ENCODE measurements at places on chromosomes 11 and 22.

DNA sequence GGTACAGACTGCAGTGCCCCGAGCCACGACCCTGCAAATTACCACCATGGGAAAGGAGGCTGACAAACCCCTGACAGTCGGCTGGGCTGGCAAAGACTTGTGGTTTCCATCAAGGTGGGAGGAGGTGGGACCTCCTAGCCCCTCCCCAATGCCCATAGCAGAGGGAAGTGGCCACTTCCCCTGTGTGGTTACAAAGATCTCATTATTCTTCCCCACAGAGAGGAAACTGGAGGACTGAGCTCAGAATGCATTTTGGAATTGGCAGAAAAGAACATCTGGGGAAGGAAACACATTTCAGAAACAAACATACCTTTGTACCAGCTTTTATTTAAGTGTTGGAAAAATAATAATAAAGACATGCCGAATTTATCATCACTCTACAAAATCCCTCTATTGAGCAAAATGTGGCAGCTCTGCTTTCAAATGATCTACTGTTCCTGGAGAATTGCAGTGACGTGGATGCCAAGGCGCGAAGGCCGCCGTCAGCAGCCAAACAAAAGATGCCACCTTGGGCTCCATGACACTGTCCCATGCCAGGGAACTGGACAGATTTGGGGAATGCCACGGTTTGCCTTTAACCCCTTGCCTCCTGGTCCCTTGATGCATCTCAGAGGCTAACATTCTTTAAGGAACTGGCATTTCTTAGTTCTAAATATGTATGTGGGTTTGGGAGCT, 169.6 kb downstream of the CRYBB2 start:
- DNase-seq, result no peak

DNA sequence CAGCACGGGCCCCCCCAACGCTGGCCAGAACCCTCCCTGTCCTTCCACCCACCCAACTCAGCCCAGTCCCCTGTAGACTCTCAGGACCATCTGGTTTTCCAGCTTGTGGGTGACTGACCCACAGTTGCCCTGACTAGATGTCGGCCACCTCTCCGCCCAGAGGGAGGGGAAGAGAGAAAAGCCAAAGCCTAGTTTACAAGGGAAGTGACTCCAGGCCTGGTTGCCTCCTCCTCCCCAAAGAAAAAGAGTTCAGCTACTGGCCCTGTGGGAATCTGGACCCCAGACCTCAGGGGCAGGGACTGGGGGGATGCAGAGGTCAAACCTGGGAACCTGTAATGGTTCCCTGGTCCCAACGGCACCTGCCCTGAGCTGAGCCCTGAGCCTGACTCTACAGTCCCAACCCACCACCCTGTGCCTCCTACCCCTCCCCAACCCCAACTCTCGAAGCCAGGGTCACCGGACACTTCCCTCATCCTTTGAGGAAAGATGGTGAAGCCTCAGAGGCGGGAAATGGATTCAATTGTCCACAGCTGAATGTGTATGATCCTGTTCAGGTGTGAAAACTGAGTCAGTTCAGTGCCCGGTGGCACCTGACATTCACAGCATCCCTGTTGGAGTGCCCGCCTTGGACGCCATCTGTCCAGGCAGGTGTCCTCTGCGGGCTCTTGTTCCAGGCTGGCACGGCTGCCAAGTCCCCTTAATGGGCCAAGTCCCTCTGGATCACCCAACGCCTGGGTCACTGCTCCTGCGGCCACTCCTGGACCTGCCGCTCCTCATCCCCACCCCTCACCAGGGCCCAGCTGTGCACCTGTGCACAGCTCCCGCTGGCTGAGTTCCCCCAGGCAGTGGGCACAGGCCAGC, 21.0 kb upstream of the WNT7B start:
- no peak for DNase-seq

GRCh38 chr11:111528557-111528956, 12.0 kb upstream of the LAYN start:
- DNase-seq, result no peak

- no peak for DNase-seq
These were observed 154.7 kb downstream of the TBC1D22A start for GRCh38 chr22:46916886-46917770.

- DNase-seq, result no peak
These were observed 61.5 kb downstream of the TMPRSS5 start for GRCh38 chr11:113644605-113645004.

GRCh38 chr22:28507896-28508295, 171.7 kb downstream of the TTC28 start:
- no peak for DNase-seq

DNA sequence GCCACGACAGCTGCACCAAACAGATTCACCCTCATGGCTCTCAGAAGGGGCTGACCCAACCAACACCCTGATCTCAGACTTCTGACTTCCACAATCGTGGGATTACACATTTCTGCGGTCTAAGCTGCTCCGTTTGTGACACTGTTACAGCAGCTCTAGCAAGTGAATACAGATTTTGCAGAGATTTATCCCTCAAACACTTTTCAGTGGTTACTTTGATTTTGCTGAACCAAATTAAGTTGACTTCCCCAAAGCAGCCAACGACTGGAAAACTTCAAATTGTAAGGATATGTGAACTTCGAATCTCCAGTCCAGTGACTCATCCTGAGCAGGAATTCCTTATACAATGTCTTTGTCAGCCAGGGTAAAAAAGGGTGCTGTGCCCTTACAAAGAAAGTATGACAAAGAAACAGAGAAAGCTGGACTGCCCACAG, 14.8 kb upstream of the INCENP start:
- peak; percentile 27 for DNase-seq

DNA sequence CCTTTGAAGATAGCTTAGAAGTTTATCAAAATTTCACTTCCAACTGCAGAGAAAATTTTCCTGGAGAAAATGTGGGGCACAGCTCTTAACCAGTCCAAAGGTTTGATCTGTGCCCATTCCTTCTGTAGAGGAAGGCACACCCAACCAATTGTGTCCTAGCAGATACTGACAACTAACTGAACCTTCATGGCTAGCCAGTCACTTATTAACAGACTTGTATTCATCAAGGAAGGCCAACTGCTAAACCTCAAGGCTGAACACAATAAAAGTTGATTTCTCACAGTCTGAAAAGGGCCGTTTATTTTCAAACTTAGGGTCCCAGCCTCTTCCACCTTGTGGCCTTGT, 19.5 kb downstream of the SYT13 start:
- DNase-seq, result peak; percentile 27

GRCh38 chr11:19738124-19738523, 25.5 kb downstream of the NAV2 start:
- DNase-seq, result no peak

GRCh38 chr11:91174193-91174592, 951.3 kb upstream of the CHORDC1 start:
- no peak for DNase-seq

DNA sequence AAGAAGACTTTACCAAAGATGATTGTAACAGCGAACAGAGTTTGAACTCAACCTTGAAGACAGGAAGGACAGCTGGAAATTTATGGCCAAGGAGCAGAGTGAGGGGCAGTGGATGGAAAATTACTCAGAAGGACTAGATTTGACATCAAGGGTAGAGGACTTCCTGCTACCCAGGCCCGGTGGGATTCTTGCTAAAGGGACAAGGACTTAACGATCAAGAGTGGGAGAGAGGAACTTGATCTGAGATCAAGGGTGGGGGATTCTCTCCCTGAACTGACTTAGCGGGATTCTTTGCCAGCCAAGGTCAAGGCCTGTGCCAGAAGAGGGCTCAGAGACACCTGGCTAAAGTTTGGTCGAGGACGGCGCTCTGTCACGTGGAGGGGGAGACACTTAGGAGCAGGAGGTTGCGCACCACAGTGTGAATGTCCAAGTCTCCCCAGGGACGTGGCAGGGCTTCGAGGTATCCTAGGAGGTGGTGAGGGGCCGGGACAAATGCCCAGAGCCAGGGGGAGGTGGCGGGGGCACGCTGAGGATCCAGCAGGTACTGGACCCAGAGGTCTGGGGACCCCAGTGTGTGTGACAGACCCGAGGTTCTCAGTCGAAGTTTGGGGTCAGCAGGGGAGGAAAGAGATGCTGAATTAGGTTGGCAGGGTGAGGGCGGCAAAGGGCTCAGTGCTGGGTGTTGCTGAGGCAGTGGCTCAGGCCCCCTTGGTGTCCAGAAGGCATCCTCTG, 46.1 kb upstream of the SHISAL1 start:
- DNase-seq, result no peak

DNA sequence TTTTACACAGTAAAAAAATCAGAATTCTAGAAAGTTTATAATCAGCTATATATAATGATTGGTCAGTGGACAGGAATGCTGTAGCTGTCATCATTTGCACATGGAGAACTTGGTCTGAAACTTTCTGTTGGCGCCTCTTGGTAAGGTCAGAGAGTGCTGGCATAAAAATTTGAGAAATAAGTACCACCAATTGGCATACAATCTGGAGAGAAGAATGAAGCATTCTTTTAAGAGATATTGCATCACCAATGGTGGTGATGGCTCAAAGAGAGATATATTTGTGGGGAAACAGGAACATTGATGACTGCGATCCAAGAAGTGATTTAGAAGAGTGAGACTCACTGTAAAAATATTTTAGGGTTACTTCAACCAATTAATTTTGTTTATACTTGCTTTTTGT, 19.8 kb upstream of the OOSP1 start:
- DNase-seq, result no peak

DNA sequence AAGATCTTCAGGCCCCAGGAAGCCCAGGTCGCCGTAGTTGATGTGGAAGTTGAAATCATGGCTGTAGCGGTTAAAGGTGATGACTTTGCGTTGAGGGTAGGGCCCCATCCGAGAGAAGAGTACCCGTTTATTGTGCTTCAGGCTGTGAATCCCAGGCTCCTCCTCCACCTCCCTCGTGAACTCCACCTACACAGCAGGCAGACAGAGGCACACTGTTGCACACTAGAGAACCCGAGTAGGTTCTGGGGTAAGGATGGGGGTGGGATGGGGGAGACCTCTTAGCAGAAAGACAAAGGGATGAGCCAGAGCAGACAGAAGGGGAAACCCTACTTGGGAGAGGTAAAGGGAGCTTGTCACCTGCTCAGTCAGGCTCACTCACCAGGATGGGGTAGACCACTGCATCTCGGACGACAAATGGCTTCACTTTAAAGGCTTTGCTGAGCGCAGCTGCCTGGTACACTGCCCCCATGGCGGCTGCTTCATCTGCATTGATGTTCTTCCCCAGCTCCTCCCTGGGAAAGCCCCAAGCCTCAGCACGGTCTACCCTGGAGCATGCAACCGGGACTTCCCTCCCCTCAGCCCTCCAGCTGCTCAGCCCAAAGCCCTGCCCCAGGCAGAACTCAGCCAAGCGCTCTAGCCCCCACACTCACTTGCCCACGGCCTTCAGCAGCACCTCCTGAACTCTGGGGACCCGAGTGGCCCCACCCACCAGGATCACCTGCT, 5.4 kb downstream of the HYOU1 start:
- no peak for DNase-seq

DNA sequence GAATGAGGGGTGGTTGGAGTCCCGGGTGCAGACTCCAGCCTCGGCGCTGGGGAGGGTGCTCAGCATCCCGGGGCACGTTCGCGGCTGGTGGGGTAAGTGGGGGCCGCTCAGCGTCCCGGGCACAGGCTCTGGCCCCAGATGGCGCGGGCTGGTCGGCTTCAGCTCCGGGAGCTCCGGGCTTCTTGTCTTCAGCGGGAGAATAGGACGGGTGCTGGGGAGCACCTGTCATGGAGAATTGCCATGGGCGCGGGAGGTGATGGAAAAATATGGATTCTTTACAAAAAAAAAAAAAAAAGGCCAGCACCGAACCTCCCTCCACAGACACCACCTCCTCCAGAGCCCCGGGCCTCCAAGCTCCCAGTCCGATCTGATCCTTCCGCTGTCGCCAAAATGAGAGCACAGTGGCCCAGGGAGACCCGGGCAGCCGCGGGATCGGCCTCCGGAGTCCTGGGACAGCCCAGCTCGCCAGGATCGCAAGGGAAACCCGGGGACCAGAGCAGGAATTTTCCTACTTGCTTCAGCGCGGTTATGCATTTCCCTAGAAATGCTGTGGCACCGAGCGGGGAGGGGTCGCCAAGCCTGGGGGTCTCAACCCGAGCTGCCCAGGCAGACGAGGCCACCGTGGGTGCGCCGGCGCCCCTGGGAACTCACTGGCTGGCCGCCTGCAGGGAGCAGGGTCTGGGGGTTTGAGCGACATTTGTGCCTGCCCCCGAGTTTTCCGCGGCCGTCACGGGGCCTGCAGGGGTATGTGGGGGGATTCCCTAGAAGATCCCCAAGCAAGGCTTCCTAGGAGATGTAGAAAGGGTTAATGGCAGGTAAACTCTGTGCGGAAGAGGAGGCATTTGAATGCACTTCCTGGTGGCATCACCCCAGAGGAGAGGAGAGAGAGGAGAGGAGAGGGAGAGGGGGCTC, 1336.9 kb downstream of the BRD1 start:
- no peak for DNase-seq

DNA sequence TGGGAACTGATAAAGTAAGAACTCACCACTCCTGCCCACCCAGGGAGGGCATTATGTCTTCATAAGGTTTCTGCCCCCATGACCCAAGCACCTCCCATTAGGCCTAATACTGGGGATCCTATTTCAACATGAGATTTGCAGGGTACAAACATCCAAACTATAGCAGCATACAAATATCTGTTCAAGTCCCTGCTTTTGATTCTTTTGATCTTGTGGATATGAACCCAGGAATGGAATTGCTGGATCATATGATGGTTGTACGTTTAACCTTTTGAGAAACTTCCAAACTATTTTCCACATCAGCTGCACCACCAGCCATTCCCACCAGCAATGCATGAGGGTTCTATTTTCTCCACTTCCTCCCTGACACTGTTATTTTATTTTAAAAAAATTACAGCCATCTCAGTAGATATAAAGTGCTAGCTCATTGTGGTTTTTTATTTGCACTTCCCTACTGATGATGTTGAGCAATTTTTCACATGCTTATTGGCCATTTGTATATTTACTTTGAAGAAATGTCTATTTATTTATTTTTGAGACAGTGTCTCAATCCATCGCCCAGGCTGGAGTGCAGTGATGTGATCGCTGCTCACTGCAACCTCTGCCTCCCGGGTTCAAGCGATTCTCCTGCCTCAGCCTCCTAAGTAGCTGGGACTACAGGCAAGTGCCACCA, 7.1 kb upstream of the ATG16L2 start:
- no peak for DNase-seq

GRCh38 chr22:47210686-47211085, 448.2 kb downstream of the TBC1D22A start:
- no peak for DNase-seq

- DNase-seq, result peak; percentile 79
These were observed 756.8 kb downstream of the NTM start for GRCh38 chr11:132126973-132127899.

- DNase-seq, result no peak
These were observed 571.1 kb downstream of the JRKL start for GRCh38 chr11:96960926-96961325.

DNA sequence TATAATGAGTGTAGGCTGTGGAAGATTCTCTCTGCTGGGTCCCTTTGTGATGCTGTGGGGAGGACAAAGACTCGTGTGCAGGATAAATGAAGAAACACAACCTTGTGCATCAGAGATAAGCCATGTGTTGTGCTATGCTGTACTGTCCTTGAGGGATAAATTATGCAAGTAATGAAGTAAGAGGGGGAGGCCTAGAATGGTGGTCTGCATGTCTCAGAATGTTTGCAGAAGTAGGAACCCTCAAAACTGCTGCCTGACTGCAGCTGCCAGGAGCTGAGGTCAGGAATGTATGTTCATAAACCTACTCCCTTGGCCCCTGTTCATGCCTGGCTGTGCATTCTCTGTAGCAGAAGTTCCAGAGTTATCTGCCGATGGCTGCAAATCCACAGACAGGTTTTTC, 4.6 kb upstream of the SMCO4 start:
- no peak for DNase-seq

All from kidney glomerular epithelial cell (primary cell).